CD4-positive, alpha-beta T cell treated with Interleukin-4 for 4 hours (primary cell): ENCODE measurements at places on chromosomes 4 and X.

GRCh38 chr4:24880186-24880585, 32.7 kb downstream of the CCDC149 start:
- DNase-seq, result no peak

DNA sequence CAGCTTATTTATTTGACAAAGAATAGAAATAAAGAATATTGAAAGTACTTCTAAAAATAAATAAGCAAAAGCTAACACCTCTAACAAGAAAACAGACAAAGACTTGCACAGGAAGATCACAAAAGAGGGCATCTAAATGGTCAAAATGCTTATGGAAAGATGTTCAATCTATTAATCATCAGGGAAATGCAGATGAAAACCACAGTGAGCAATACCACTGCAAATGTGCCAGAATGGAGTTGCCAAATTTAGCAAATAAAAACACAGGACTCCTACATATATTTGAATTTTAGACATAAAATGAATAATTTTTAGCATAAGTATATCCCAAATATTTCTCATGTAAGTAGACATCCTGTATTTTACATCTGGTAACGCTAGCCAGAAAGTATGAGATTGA, 56.1 kb upstream of the HPGD start:
- DNase-seq, result no peak

DNA sequence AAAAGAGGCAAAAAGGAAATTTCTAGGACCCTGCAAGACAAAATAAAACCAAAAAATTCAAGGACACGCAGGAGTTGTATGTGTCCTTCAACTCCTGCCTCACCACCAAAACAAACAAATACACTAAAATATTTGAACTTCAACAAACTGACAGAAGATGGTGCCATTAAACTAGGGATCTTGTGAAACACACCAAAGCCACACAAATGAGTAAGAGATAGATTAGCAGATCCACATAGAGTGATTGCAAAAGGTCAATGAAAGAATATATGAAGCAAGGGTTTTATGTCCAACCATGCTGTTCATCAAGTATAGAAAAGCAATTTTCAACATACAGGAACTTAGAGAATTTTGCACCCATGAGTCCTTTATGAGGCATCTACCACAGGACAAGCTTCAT, 40.1 kb upstream of the SCML1 start:
- no peak for DNase-seq

- DNase-seq, result no peak
Measured at GRCh38 chr4:2828758-2829181, 14.9 kb upstream of the ADD1 start.

GRCh38 chr4:11496351-11496829, 67.7 kb upstream of the HS3ST1 start:
- no peak for DNase-seq

GRCh38 chr4:102335616-102336015, 9.7 kb downstream of the SLC39A8 start:
- peak; percentile 21 for DNase-seq

DNA sequence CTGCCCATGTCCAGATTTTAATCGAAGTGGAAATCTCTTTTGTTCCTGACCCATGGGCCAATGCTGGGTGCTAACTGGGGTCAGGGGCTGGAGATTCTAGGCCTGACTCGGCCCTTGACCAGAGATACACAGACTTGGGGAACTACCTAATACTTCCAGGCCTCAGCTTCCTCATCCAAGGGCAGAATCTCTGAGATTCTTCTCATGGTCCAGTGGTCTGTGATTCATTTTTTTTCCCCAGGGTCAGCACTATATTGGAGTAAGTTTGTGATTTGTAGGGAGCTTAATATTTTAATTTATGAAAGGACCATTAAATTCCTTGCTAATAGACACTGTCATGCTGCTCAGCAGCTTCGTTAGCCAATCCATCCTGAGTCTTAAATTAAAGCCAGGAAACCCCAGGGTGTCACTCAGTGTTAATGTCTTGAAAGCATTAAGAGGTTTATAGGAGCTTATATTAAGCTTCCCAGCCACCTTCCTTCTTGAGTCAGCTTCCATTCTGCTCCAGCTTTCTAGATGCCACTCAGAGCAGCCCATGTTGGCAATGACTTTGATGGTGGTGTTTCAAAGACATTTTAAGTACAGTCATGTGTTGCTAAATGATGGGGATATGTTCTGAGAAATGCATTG, 27.0 kb upstream of the PROM1 start:
- no peak for DNase-seq

DNA sequence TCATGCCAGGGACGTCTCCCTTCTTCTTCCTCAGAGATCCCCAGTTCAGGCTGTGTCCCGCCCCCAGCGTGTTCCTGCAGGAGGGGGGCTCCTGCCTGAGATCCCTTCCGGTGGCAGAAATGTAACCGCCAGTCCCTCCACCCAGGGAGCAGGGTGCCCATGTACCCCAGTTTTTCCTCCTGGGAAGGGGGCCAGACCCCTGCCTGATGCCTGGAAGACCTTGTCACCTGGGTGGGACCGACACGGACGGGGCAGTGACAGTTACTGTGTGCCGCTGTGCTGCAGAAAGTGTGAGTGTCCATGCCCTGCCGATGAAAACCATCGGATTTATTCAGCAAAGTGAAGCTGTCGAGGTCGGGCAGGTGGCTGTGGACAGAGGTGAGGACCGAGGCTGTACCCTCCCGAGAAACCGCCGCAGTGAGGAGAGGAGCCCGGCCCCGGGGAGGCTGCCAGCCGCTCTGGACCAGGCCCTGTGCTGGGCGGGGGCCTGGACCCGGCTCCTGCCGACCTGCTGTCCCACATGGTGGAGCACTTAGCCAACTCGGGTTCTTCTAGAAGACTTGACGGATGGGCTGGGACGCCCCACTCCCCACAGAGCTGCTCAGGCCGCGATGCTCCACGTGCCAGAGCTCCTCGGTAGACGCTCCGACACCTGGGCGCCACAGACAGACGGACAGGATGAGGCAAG, 36.7 kb upstream of the HMX1 start:
- DNase-seq, result no peak

DNA sequence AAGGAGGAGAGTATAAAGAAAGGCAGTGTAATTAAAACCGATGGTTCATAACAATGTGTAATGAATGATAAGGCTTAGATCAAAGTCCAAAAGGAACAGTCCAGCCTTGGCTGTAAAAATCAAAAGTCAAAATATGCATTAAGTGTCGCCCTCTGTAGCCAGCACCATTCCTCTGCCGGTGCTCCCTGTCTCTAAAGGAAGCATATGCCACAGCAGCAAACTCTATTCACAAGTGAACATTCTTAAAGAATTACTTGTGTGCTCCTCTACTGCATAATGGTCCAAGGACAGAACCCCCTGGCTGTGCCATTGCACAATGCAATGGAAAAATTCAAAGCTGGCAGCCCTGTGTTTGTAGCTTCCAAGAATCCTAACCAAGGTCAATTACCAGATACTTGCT, 16.3 kb upstream of the MBNL3 start:
- no peak for DNase-seq

- no peak for DNase-seq
Measured at GRCh38 chr4:19657856-19658255, 593.8 kb upstream of the SLIT2 start.

DNA sequence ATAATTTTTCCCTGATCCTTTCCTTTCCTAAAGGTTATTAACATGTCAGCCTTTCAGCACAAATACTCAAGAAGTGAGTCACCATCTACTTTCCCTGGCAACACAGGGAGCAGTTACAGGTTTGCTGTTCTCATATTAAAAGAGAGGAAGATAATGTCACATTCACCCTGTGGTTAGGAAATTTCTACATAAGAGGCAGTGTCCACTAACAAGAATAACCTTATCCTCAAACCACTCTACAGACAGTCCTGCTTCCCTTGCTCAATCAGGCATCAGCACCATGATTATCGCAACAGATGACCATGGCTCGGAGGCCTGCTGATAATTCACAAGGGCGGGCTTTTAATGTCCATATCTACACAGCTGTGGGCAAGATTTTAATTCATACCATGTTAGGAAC, 30.9 kb downstream of the RNF150 start:
- DNase-seq, result no peak

DNA sequence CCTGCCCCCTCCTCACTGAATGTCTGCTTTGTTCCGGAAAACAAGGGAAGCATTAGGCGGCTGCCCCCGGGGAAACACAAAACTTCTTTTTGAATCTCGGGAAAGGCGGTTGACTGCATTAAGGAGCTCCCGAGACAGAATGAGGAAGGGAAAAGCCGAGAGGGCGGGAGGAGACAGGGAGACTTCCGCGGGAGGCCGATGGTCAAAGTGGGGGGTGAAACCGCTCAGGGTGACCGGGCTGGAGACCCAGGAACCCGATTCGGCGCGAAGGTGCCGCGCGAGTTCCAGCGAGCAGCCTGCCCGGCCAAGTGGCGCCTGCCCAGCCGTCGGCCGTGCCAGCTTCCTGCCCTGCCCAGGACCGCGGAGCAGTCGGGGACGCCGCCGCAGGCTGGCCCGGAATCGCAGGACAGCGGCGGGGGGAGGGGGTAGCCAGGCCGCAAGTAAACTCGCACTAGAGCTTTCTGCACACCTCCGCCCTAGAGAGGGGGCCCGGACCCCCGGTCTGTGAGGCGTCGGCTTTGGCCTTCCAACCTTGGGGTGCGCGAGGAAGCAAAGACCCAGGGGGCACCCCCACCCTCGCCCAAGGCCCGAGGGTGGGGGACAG, 55.1 kb upstream of the BCOR start:
- no peak for DNase-seq

GRCh38 chrX:54695816-54696487, 102.1 kb downstream of the ITIH6 start:
- no peak for DNase-seq

GRCh38 chr4:142281999-142282398, 564.1 kb downstream of the INPP4B start:
- no peak for DNase-seq

- DNase-seq, result no peak
Measured at GRCh38 chr4:84403656-84404055, 95.4 kb downstream of the NKX6-1 start.

DNA sequence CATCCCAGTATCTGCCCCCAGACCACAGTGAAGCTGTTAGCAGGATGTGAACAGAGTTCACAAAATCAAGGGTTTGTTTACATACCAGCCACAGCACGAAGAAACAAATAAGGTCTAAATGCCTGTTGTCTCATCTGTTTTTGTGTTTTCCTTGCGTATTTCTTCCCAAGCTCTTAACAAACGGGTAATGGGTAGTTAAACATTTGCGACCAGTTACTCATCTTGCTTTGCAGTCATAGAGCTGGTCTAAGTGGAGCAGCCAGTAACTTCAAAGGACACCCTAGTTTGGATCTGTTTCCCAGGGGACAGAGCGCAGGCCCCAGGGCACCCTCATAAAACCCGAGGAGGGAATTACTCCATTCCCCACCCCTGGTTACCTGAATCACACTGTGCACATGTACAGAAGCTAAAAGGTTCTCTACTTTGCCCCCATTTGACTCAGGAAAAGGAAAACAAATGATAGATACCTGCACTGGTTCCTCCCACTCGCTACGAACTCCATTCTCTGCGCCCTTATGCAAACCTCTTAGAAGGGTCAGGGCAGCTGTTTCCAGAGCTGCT, 68.8 kb downstream of the MAML3 start:
- DNase-seq, result no peak

GRCh38 chrX:112851161-112851779, 10.6 kb upstream of the AMOT start:
- DNase-seq, result peak; percentile 3

DNA sequence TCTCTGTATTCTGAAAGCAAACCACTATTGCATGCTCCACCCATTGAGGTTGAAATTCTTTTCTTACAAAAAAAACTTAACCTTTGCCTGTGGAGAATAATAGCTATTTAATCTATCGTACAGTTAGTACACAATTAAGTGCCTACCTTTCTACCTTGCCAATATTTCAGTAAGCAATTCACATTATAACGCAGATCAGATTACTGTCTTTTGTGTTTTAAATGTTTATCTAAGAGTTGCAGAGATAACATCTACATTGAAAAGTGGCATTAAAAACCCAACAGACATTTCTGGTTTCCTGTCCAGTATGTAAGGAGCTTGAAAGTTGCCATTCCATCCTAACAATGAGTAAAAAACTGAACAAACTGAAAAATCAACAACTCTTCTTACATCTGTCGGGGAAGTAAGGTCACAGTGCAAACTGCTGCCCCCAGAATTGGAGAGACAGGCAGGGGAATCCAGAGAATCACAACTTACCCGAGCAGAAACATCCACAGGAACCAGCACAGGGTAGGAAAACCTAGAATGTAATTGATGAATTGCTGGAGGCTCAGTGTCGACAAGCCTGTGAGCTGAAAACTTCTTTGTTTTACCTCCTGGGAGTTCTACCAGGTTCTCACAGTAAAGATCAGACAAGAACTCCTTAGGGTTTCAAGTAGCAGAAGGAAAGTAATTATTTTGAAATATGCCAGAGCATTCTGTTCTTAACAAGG, 27.3 kb upstream of the ACSL4 start:
- no peak for DNase-seq

DNA sequence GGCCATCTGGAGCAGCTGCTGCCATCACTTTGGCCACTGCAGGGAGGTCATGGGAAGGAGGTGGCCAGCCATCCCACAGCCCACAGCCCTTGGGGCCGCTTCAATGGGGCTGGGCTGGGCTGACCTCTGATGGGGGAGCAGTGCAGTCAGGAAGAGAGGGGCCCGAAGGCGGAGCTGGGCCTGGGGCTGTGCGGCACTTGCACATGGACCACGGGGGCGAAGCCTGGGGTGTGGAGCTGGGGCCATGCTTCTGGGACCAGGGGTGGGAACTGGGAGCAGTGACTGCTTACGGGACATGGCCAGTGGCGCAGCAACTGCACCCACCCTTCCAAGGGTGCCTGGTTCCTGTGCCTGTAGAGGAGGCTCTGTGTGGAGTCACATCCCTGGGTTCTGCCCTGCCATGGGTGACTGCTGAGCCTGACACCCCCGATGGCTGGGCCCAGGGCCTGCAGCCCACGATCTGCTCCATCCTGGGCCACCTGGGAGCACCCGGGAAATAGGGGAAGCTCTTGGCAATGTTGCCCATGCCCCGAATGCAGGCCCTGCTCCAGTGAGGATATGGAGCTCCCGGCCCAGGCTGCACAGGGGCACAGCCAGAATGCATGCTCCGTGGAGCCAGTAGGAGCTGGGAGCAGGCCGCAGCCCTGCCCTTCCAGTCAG, 22.4 kb upstream of the SULT1B1 start:
- no peak for DNase-seq

GRCh38 chr4:19941434-19941833, 310.3 kb upstream of the SLIT2 start:
- no peak for DNase-seq

GRCh38 chr4:15653864-15654592, 1.1 kb downstream of the FBXL5 start:
- no peak for DNase-seq

DNA sequence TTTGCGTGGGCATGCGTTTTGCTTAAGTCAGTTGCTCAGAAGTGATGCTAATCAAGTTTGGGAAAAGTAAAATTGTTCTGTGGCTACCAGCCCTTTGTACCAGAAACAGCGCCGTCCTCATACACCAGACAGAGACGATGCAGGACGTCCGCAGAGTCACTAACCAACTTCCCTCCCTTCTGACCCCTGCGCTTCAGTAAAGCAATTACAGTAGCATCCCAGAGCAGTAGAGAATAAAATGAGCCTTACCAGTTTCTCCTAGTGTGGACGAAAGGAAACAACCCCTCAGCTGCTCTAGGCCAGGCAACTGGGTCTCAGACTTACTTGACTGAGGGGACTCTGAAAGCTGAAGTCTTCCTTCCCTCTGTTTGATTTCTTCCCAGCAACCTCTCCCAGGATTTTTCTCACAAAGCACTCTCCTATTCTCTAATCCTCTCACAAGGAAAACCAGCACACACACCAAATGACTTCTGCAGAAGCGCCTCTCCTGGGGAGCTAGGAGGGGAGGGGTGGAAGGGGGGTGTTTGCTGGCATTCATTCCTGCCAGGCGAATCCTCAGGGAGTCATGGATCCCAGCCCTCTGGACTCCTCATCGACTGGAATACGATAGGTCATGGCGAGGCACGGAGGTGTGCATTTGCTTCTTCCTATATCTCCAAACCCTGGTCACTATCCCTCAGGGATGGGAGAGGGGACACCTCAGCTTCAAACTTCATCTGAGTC, 56.0 kb upstream of the MID1 start:
- DNase-seq, result no peak
